Dermis blood vessel endothelial cell (primary cell): ENCODE measurements at places on chromosomes 1 and 21. TPM values are rescaled to one million over a fixed set of nuclear protein-coding genes. Genes with fewer than 3 reads are reported as not detected.

S100A5 gene
- total RNA-seq = not detected in 2 replicates

ATP1A2 gene
- total RNA-seq = not detected in 2 replicates

HHIPL2 gene
- total RNA-seq = not detected in 2 replicates

RFX5 gene
- total RNA-seq = 68.8 and 73.3 TPM in 2 replicates

SMPDL3B gene
- 0.68 and 1.6 TPM in 2 replicates for total RNA-seq

SYT2 gene
- under 0.01 TPM in 1 of 2 replicates, not detected in the other for total RNA-seq

DNA sequence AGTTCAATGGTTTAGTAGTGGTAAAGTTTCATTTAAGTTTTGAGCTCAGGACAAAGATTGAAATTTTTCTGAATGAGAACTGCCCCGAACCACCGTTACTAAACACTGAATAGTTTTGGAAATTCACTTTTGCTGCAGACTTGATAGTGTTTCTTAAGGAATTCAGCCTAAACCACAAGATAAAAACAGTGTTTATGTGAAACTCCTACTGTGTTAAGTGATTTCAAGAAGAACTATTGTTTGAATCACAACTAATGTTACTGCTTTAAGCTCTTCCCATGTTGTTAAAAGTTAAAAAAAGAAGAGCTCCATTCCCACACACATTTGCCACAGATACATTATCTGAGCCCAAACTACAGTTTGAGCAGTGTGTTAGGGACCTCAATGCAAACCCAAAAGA lies 159.2 kb downstream of the DYRK1A start:
- DNase-seq = no peak

GRCh38 chr1:201608635-201609395 lies 69.9 kb downstream of the NAV1 start:
- peak; percentile 34 for DNase-seq

- DNase-seq = no peak
Observed at GRCh38 chr1:221839321-221839720, 97.4 kb upstream of the DUSP10 start.

DNA sequence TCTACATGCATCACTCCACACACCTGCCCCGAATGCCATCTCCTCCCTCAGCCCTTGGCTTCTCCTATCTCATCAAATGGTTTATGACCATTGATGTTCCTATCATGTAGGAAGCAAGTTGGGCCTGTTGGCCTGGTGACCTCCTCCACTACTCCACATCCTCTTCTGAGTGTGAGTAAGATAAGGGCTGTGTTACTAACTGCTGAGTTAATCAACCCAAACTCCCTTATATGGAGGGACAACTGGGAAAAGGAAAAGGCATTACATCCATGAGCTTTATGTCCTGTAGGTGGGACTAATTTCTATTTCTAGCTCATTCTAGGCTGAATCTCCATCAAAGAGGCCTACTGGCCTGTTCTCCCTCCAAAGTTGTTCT lies 57.6 kb downstream of the WLS start:
- DNase-seq = peak; percentile 92

GRCh38 chr1:162854245-162854882 lies 6.6 kb downstream of the CCDC190 start:
- DNase-seq = peak; percentile 89

GRCh38 chr1:241532864-241533263 lies 686 bp downstream of the KMO start:
- no peak for DNase-seq

DNA sequence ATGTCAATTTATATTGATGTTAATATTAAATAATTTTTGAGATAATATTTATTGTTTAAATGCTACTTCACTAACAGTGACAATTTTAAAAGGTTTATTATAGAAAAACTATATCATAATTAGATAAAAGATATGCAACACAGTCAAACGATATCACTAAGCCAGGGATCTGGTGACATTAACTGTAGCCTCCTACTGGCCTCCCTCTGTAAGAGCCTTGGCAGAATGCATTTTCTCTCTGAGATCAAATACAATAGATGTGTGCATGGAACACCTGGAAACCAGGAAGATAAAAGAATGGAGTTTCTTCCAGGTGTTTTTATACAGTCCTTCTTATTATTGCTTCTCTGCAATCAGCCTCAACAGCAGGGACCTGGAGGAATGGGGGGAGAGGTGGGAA lies 1762.1 kb downstream of the BRINP3 start:
- DNase-seq = no peak

- peak; percentile 63 for DNase-seq
Observed at GRCh38 chr21:15058854-15059263, 5.9 kb downstream of the NRIP1 start.

- DNase-seq = no peak
Observed at GRCh38 chr1:112255080-112255479, 140.9 kb upstream of the CTTNBP2NL start.

- DNase-seq = no peak
Observed at GRCh38 chr1:241779897-241780296, 68.1 kb upstream of the EXO1 start.

GRCh38 chr1:228150461-228151179 lies 890 bp downstream of the GJC2 start:
- no peak for DNase-seq

DNA sequence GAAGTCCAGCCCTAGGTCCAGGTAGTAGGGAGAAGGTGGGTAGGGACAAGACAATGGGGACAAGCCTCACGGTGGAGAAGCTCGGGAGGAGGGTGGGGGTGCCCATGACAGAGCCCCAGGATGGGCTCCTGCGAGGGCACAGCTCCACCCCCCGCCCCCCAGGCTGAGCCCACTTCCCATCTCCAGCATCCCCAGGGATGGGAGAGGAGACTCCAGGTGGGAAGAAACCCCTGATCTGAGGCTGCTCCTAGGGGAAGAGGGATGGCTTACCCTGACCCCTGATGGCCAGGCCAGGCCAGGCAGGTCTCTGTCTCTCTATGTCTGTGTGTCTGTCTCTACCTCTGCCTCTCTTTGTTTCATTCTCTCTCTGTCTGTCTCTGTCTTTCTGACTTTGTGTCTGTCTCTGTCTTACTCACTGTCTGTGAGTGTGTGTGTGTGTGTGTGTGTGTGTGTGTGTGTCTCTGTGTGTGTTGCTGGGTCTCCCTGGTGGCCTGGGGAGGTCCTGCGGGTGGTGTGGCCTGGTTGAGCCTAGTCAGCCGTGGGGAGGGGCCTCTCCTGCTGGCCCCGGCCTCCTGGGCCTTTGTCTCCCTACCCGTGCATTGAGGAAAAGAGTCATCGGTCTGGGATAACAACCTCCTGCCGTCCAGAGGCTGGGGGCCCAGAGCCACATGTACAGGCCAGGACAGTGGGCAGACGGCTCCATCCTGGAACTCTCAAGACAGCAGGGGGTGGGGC lies 45.7 kb downstream of the WNT9A start:
- peak; percentile 26 for DNase-seq

DNA sequence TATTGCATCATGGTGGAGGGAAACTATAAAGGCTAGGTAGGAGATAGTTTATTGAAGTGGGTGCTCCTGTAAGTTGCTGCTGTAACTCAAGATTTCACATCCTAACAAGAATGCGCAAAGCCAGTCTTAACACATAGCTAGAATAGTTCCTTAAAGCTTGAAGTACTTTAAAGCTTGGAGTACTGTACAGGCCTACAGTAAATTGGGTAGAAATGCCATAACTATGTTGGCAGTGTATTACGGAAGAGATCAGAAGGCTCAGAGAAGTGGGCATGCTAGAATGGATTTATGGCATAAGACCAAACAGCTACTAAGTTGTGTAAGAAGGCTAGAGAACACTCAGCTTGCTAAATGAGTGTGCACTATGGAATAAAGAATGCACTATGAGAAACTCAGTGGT lies 44.5 kb downstream of the DMRTA2 start:
- DNase-seq = no peak

GRCh38 chr1:116260621-116261020 lies 112.4 kb upstream of the ATP1A1 start:
- no peak for DNase-seq

DNA sequence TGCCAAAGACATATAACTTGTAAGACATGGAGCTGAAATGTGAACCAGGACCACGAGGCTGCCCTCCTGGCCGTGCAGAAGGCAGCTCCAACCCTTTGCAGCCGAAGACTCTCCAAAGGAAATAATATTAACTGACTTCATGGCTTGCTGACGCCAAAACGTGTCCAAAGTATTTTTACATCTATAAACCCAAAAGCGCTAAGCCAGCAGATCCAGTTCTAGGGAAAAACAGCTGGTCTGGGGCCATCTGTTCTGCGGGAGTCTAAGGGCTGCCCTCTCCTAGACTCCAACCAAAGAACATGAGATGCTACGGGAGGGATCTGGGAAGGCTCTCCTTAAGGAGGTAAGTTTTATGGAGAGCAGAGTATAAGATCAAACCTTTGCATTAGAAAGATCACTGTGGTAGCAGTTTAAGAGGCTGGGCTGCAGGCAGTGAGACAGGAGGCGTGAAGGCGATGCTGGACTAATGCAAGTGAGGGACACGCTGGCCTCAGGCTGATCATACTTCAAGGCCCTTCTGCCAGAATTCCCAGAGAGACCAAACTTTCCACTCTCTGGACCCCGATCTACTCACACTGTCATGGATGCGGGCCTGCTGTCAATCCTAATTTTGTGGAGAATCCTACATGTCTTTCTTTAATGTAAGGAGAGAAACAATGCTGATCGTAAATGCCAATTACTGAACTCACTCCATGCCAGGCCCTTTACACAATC lies 1.2 kb downstream of the TMEM53 start:
- no peak for DNase-seq

GRCh38 chr1:24154215-24154614 lies 11.3 kb upstream of the IL22RA1 start:
- DNase-seq = no peak
